Activated CD4-positive, CD25-positive, alpha-beta regulatory T cell treated with anti-CD3 and anti-CD28 coated beads, Interleukin-2, amount 50 U/mL, for 24 hours (primary cell): ENCODE measurements at places on chromosomes 13 and 19.

DNA sequence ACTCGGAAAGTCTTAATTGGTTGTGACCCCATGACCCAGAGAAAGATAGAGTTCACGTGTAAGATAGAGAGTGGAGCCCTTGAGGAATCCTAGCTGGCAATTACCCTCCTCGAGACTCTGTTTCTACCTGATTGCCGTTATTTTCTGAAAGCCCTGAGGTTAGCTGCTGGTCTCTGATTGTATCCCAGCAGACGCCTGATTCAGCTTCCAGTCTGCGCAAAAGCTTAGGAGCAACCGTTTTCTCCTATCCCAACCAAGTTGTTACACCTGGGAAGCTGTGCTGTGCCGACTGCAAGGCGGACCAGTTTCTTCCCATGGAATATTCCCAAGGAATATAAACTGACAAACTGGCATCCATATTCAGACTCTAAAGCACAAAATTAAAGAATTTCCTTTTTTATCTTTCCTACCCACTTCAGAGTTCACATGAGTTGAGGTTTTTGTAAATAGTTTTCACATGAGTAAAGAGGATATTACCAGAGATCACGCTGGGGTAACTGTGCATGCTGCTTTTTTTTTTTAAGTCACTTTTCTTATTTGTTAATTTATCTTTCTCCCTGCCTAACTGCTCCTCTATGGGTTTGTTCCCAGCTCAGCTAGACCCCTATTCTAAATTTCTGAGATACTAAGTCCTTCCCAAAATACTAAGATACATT, 1.5 kb upstream of the TRPC4 start:
- no peak for ATAC-seq

DNA sequence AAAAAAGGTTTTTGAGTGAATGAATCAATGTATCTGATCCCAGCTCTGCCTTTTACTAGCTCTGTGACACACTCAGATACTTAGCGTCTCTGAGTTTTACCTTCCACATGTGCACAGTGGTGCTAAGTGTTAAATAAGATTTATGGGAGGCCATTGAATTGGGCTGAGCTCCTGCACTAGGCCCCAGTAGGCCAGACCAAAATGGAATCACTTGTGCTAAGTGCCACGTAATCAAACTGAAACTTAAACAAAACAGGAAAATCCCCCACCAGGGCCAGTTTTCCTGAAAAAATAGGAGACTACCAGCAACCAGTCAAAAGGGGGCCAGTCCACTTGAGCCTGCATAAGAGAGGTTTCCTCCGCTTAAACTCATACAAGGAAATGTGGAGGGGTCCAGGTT, 40.9 kb downstream of the GJA3 start:
- no peak for ATAC-seq

- ATAC-seq: no peak
These were observed 9.5 kb downstream of the SNRNP70 start for GRCh38 chr19:49094505-49095482.

DNA sequence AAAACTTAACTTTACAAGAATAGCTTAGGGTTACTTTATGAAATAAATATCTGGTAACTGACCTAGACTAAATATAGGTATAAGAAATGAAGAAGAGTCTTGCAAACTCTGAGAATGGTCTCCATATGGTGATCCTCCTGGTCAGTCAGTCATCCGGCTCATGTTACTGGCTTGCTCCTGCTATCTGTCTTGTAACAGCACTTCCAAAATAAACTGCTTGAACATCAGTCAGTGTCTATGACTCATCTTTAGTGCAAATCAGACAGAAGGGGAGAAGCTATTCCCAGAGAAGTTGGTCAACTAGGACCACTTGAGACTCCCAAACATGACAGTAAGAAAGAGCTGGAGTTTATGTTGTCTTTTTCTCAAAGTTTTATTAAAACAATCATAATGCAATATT, 1550.9 kb downstream of the PCDH9 start:
- ATAC-seq: no peak

GRCh38 chr19:14563989-14564651, 7.7 kb downstream of the NDUFB7 start:
- ATAC-seq: peak; percentile 45

DNA sequence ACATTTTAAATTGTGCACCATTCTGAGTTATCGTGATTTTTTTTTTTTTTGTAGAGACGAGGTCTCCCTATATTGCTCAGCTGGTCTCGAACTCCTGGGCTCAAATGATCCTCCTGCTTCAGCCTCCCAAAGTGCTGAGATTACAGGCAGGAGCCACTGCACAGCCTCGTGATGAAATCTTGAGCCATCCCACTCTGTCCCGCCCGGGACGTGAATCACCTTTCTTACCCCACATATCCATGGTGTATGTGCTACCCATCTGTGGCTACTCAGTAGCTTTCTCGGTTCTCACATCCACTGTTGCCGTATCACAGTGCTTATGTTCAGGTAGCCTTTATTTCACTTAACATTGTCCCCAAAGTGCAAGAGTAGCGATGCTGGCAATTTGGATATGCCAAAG, 26.5 kb downstream of the PAK4 start:
- no peak for ATAC-seq

- ATAC-seq: peak; percentile 99
These were observed 24.9 kb upstream of the TPM4 start for GRCh38 chr19:16051254-16052025.

- no peak for ATAC-seq
These were observed 17.3 kb downstream of the UPF1 start for GRCh38 chr19:18848878-18849661.

- no peak for ATAC-seq
These were observed 1308.9 kb downstream of the OLFM4 start for GRCh38 chr13:54337540-54337939.

DNA sequence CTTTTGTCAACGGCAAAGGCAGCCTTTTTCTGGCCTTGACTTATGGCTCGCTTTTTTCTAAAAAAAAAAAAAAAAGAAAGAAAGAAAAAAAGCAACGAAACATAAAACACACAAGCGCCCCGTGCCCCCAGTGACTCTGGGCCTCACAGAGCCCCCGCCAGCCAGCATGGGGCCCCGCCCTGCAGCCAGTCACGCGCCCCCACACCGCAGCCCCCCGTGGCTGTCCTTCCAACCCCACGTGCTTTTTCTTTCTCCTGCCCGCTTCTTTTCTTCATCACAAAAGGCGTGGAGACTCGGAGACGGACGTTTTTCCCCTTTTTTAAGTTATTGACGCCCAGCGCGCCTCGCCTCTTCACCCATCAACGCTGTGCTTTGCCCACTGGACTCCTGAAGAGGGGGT, 14.4 kb upstream of the GNA15 start:
- no peak for ATAC-seq

GRCh38 chr13:51778392-51778791, 25.6 kb downstream of the DHRS12 start:
- ATAC-seq: no peak

DNA sequence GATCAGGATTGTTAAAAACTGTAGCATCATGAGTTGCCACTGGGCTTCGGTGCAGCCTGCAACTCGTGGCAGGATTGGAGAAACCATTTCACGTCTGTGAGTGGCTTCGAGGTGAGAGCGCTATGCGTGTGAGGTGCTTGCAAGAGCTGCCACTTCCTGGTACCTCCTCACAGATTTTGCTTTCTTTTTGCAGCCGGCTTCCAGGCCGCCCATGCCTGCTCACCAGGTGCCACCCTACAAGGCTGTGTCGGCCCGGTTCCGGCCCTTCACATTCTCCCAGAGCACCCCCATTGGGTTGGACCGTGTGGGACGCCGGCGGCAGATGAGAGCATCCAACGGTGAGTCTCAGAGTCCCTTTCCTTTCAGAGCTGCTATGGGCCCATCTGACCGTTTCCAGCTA, 57.9 kb upstream of the C1QTNF9 start:
- ATAC-seq: peak; percentile 89

DNA sequence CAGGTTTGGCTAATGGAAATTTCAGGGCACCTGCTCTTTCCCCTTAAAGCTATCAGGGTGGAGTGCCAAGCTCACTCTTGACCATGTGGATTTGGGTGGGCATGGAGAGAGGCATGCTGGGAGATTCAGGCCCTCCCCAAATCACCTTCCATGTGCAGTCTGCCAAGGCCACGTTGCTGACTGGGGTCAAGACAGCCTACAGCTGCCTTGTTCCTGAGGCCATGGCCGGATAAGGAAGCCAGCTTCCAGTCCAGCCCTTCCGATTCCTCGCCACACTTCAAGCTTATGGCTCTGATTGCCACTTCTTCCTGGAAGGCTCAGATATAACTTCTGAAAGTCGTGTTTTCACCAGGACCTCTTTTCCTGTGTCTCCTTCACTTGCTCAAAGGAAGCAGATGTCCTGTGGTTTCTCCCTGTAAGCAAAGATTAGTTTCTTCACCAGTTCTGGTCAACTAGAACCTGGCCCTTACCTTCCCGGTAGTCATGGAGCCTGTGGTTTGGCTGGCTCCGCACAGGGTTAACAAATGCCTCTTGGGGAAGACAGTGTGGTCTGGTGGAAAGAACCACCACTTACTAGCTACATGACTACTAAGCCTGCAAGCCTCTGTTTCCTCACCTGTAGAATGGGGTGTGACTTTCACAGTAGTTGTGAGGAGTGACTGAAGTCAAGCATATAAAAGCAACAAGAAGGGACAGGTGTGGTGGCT, 16.1 kb upstream of the TPT1 start:
- no peak for ATAC-seq

- no peak for ATAC-seq
These were observed 37.5 kb upstream of the ADGRE1 start for GRCh38 chr19:6849876-6850275.

DNA sequence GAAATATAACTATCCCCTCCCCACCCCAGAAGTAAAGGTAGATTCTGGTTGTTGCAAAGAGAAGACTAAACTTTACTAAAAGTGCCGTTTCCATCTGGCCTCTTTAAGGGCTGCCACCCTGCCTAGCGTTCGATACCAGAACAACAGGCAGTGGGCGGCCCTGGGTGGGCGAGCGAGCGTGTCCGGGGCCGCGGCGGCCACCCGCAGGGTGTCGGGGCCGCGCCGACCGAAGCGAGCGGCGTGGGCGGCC, 2.6 kb downstream of the FGF9 start:
- no peak for ATAC-seq

GRCh38 chr13:92461831-92462230, 764.8 kb upstream of the GPC6 start:
- ATAC-seq: no peak

DNA sequence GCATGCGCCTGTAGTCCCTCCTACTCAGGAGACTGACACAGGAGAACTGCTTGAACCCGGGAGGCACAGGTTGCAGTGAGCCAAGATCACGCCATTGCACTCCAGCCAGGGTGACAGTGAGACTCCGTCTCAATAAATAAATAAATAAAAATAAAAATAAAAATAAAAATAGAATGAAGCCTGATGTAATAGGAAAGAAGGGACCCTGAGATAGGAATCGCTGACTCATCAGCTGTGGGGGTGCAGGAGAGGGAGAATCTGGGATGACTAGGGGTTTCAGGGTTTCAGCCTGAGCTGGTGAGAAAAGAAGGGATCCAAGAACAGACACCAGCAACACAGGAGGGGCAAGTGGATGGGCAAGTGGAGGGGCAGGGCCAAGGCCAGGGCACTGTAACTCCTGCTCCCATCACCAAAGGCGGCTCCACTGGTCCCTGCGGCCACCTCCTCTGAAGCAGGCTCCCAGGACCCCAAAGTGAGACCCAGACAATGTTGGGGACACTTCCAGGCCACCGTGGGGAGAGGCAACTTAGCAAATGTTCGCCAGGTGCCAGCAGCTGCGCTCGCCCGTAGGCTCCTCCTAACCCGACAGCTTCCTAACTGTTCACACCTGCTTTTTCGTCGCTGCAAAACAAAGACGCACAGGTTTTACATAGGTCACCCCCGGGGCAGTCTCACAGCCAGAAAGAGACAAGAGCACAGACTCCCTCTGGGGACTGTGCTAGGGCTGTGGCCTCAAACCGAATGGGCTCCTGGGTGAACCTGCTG, 1.2 kb downstream of the HAUS8 start:
- ATAC-seq: no peak

DNA sequence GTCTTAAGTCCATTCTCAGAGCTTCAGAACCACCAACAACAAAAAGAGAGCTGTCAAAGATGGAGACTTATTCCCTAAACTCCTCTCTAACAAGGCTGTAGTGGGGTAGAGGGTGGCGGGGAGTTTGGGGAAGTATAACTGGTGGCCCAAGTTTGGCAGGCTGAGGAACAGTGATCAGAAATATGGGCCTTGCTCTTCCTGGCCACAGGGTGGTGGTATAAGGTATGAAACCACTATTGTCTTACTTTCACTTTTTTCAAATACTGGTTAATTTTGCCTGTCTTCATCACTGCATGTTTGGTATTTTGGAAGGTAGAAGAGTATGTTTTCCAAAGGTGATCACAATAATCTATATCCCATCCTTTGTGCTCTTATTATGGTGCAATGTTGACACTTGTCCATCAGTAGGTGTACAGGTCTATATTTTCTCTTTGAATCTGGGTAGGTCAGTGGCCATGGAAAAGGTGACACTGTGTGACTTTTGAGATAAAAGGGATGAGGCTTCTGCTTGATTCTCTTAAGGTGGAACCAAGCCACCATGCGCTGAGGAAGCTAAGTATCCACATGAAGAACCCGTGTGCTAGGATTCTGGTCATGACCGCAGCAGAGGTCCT, 23.2 kb upstream of the GPC5 start:
- ATAC-seq: peak; percentile 38

- ATAC-seq: no peak
These were observed 428.1 kb downstream of the ITGBL1 start for GRCh38 chr13:101880581-101880980.

DNA sequence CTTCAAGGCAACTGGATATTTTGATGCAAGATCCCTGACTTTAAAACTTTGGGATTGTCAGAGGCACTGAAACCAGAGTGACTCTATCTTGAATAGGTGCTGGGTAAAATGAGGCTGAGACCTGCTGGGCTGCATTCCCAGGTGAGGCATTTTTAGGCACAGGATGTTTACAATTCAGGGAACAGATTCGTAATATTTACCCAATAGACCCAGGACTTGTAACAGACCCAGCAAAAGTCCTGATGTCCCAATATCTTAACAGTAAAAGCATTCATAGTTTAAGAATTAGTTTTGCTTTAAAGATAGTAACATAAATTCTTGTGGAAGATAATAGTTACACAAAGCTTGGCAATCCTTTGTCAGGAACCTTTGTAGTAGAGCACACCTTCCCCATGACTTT, 166.2 kb downstream of the FGF14 start:
- no peak for ATAC-seq

GRCh38 chr13:20359335-20359734, 127.2 kb upstream of the GJB6 start:
- ATAC-seq: peak; percentile 68
